Activated CD4-positive, CD25-positive, alpha-beta regulatory T cell treated with anti-CD3 and anti-CD28 coated beads, Interleukin-2, amount 50 U/mL, for 72 hours (primary cell): ENCODE measurements at places on chromosomes 6 and 20.

DNA sequence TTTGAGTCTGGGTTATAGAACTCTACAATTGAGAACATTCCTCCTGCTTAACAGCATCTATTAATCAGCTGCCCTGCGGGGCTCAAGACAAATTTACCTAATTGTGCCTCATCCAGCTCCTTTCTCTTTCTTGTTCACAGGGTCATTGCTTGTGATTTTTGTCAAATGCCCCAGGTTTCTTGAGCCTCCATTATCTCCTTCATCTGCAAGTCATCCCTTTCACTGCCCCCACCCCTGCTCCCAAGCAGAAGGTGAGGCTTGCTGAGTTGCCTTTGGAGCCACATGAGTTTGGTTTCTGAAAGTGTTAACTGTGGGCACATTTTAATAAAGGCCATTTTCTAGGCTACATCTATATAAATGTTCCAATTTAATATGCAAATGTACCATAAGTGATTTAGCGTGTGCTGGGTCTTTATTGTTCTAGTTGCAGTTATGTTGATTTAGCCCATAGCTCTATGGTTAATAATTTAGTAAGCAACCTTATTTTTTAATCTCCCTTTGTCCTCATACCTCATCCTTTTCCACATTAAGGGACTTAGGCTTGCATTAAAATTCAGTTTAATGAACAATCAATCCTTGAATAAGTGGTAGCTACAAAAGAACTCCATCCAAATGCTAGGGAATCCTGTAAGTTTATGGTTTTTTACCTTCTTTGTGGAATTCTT is 56.1 kb downstream of the VSTM2L start:
- no peak for DNase-seq

GRCh38 chr20:47704746-47705496 is 80.4 kb downstream of the SULF2 start:
- DNase-seq: no peak

GRCh38 chr20:53227523-53227922 is 255.4 kb downstream of the TSHZ2 start:
- no peak for DNase-seq

DNA sequence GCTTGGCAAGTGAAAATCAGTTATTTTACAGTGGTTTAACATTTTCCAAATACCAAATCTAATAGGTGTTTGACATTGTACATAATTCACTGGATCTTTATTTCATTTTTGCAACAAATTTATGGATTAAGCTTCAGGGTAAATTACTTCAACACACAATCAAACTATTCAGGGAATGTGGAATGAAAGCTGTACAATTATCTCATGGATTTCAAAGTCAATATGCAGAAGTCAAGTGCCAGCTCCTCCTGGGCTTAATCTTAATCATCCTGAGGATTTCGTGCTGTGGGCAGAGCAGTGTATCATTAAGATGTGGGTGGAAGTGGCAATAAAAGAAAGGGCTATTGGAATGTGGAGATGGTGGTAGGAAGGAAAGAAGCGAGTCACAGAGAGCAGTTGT is 548.8 kb downstream of the COL12A1 start:
- no peak for DNase-seq

GRCh38 chr6:109579361-109579760 is 96.3 kb upstream of the ZBTB24 start:
- DNase-seq: no peak

GRCh38 chr6:3273707-3274521 is 15.2 kb downstream of the PSMG4 start:
- DNase-seq: no peak

DNA sequence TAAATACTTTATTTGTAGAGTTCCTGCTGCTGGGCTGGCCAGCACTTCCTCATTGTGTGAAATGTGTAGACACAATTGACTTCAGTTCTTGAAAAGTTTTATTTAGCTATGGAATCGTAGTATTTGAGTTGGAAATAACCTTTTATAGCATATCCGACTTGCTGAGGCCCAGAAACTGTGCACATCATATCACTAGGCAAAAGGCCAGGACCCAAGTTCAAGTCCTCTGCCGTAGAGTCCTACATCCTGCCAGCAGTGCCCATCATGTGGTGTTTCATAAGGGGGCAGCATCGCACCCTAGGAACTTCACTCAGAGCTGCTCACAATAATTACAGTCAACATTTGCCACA is 207.7 kb upstream of the SNX9 start:
- DNase-seq: no peak

- no peak for DNase-seq
Observed at GRCh38 chr6:41850861-41851260, 44.3 kb downstream of the USP49 start.

- DNase-seq: no peak
Observed at GRCh38 chr6:33698494-33698893, 13.0 kb downstream of the UQCC2 start.

- DNase-seq: no peak
Observed at GRCh38 chr20:63248835-63249591, 5.2 kb downstream of the NKAIN4 start.

DNA sequence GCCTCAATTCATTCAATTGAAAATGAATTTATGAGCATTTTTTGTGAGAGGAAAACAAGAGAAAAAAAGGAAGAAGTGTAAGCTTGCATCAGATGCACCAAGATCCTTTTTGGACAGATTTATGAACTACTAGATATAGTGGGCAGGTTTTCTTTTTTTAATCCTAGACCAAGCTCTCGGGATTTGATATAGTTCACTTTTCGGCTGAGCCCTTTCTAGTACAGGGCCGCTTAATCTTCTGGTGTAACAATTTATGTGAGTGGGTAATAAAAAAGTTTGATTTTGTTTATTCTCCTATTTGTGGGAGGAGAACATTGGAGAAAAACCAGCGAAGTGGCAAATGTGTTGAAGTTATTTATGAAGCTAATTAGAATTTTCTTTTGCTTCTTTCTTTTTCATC is 538.0 kb downstream of the UTRN start:
- DNase-seq: no peak

DNA sequence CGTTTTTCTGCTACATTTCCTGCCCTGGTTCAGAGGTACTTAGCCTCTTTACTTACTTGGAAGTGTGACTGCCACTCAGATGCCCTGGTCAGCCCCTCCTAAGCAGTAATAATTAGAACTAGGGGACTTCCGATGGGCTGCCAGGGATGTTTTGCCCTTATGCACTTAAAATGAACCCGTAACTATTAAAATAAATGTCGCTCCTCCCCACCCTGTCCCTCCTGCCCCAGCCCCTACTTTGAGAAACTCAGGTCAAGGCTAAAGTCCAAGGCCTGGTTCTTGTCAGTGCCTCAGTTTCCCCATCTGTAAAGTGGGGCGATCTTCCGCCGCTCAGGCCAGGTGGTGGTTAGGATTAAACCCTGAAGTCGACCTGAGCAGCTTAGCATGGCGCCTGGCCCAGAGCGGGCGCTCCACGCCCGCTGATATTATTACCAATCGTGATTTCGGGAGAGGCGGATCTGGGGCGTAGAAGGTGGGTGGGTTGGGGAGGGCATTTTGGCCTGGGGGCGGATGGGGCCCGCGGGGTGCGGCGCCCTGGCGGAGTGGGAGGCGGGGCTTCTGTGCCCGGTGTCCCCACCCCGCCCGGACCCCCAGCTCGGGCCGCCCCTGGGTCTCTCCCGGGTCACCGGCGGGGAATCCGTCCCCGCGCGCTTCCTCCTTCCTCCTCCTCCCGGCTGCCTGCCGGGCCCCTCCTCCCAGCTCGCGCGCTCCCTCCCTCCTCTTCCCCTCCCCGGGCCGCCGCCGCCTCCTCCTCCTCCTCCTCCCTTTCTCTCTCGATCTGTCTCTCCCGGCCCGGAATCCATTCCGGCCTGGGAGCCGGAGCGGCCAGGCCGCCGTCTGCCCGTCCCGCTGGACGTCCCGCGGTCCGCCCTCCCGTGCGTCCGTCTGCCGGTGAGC is at the start of gene SRC:
SRC (plus strand) TSS at position 802 of the 897 bp plus-strand sequence. CDS start 38,014 bp downstream, outside the sequence.
- peak; percentile 46 for DNase-seq

DNA sequence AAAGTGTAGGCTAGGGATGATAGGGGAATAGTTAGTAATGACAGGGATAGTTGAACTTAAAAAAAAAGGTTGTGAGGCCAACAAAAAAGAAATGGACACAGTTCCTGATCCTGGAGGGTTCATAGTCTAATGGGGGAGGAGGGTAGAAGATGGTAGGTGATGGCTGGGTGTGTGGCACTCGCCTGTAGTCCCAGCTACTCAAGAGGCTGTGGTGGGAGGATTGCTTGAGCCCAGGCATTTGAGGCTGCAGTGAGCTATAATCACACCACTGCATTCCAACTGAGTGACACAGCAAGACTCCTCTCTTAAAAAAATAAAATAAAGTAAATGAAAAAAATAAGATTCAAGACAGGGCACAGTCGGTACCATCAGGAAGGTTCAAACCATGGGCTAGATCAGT is 2.4 kb upstream of the MICB start:
- DNase-seq: no peak

- DNase-seq: no peak
Observed at GRCh38 chr20:61690993-61691838, 374.5 kb downstream of the TAF4 start.

- DNase-seq: no peak
Observed at GRCh38 chr20:57259121-57259937, 7.1 kb downstream of the BMP7 start.

- no peak for DNase-seq
Observed at GRCh38 chr20:1467082-1467354, 369 bp upstream of the NSFL1C start.

- DNase-seq: no peak
Observed at GRCh38 chr6:39558591-39559190, 166.5 kb downstream of the KIF6 start.

- DNase-seq: no peak
Observed at GRCh38 chr6:551405-551804, 105.5 kb downstream of the HUS1B start.

- DNase-seq: no peak
Observed at GRCh38 chr20:52267418-52267817, 75.8 kb upstream of the ZFP64 start.

GRCh38 chr20:37538003-37538402 is 10.3 kb upstream of the BLCAP start:
- DNase-seq: no peak

DNA sequence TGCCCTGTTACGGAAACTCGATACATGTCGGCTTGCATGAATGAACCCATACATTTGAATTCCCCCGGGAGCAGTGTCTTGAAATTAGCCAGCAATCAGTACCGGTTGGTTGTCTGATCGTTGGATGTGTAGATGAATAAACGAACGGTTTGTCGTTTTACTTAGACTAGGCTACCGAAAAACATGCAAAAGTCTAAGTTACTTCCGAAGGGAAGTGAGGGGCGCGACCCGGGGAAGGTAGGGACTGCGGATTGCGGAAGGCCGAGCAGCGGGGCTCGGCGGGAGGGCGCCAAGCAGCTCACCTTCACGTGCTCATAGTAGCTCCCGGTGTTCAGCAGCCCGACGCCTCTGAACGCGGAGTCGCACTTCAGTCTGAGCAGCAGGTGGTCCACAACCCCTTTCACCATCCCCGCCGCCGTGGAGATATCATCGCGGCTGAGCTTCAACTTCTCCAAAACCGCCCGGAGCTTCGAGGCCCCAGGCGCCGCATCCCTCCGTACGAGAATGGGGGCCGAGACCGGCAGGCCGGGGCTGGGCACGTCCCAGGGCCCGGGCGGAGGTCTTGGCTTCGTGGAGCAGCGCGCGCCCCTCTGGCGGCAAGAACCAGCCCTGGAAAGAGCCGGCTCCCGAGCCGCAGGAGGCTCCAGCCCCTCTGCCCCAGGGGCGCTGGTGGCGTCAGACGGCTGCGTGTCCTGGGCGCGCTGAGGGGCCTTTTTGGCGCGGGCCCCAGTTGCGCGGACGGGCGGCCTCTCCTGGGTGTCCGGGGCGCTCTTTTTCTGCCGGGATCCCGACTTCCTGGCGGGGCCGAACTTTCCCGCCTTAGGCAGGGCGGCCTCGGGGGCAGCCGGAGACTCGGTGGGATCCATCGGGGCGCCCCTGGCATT is 632 bp downstream of the CGAS start:
- peak; percentile 63 for DNase-seq

DNA sequence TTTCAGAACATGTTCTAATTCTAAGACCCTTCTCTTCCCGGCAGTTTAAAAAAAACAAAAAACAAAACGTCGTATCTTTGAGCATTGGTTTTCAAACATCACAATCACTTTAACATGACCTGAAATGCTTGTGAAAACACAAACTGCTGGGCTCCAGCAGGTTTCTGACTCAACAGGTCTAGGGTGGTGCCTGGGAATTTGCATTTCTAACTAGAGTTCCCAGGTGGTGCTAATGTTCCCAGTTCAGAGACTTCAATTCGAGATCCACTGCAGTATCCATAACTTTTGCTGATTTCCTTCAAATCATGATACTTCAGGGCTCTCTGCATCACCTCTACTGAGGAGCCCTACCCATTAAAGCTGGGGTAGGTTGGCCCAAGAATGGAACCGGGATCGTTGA is 850 bp upstream of the SMPDL3A start:
- no peak for DNase-seq

- no peak for DNase-seq
Observed at GRCh38 chr6:23601811-23602345, 524.1 kb upstream of the NRSN1 start.

- DNase-seq: no peak
Observed at GRCh38 chr6:163708466-163708865, 293.9 kb downstream of the QKI start.

GRCh38 chr6:151534576-151534975 is 40.8 kb downstream of the CCDC170 start:
- no peak for DNase-seq

DNA sequence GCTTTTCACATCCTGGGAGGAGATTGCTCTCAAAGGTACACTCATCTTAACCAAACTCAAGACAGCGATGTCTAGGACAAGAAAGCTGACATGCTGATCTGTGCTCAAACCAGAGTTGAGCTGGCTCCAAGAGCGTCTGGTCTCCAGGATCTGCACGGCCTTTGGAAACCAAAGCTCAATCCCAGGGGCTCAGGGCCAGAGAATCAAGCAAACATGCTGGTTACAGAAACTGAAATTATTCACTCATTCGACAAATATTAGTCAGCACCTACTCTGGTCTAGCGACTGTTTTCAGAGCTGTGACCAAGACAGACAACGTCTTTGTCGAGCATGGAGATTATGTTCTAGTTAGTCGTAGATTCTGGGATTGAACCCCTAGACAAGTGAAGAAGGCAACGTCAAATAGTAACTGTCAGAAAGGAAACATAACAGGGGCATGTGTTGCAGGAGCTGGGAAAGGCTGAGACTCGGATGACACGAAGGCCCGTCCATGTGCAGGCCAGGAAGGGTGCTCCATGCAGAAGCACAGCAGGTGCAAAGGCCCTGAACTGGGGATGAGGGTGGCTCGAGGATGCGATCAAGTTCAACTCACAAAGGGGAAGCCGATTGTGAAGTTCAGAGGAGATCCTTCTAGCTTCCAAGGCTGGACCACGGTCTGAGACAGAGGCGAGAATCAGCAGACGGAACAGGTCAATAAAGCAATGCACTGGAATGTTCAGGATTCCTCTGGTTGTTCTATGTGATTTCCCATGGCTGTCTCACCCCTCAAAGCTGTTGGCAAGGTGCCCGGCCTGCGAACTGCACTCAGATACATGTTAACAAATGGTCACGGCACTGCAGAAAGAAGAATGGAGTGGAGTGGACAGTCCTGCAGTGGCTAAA is 12.5 kb upstream of the PCK1 start:
- no peak for DNase-seq

GRCh38 chr6:139903411-139904157 is 529.1 kb upstream of the CITED2 start:
- DNase-seq: no peak

GRCh38 chr6:139060332-139060731 is 31.8 kb downstream of the ABRACL start:
- no peak for DNase-seq
